Breast epithelium (tissue), 4 donors: ENCODE measurements at places on chromosomes 2 and 18. TPM values are rescaled to one million over a fixed set of nuclear protein-coding genes. Genes with fewer than 3 reads are reported as not detected.

DUSP2 gene
- 1.9 TPM for total RNA-seq

UGT1A10 gene
- not detected for total RNA-seq

ANKRD53 gene
- 4.9 TPM for total RNA-seq

SLC35F6 gene
- 32.8 TPM for total RNA-seq

SPATA3 gene
- total RNA-seq = not detected

ZNF804A gene
- total RNA-seq = 0.29 TPM

IL36G gene
- total RNA-seq = not detected

GRCh38 chr2:173402405-173402974 is 47.8 kb downstream of the CDCA7 start:
- H3K27ac ChIP-seq = no peak overlapping the region
- H3K4me1 ChIP-seq = no peaks in the 10 kb centered on the region

DNA sequence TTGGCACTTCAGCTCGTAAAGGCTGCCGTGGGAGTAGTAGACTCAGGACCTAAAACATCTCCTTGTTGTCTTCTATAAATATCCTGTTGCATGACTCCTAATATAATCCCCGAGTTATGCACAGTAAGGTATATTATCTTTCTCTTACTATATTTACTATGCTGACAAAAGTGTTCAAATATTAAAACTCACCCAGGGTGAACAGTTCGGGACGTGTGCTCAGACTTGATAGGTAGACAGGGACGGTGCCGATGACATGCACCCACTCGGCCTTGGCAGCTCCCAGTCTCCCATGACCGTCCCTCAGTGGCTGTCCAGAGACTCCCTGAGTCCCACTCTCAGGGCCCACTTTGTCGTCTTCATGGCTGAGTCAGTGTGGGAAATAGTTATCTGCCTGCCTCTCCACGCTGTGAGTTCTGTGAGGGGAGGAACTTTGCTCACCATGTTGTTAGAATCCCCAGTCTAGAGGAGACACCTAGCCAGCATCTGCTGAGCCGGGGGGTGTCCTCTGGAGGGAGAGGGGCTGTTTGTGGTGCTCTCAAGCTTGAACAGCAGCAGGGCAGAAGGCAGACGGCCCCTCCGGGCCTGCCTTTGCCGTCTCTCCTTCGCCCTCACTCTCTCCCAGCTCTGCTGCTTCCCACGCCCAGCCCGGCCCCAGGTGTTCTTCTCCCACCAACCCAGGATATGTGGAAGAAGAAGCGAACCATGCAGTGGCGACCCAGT is 75.0 kb downstream of the DGKD start:
- no peak overlapping the region for H3K4me3 ChIP-seq
- no peaks in the 10 kb centered on the region for H3K4me1 ChIP-seq
- DNase-seq = no peak
- no peaks in the 10 kb centered on the region for H3K36me3 ChIP-seq
- no peak overlapping the region for H3K27ac ChIP-seq
- H3K27me3 ChIP-seq = no peaks in the 10 kb centered on the region

GRCh38 chr2:220334210-220334609 is 706.8 kb downstream of the SLC4A3 start:
- no peaks in the 10 kb centered on the region for H3K36me3 ChIP-seq
- H3K27ac ChIP-seq = no peak overlapping the region
- H3K27me3 ChIP-seq = no peaks in the 10 kb centered on the region
- H3K4me1 ChIP-seq = no peaks in the 10 kb centered on the region
- no peak overlapping the region for H3K4me3 ChIP-seq
- peak; percentile 69 for DNase-seq

DNA sequence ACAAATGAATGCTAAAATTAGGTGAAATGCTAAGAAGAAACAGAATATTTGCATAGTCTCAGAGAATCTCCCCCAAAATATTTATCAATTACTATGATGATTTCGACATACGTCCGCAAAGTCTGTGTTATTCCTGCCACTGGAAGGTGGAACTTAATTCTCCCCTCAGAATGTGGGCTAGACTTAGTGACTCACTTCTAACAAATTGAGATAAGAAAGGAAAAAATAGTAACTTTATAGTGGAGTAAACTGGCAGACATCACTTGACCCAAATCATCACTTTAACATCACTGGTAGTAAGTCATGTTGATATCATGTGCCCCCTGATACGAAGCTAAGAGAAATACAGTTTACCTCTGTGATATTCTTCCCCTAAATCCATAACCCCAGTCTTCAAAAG is 23.5 kb downstream of the HADHB start:
- DNase-seq = no peak
- no peaks in the 10 kb centered on the region for H3K27me3 ChIP-seq
- H3K4me1 ChIP-seq = no peaks in the 10 kb centered on the region
- H3K36me3 ChIP-seq = no peaks in the 10 kb centered on the region
- H3K27ac ChIP-seq = no peak overlapping the region

- H3K4me3 ChIP-seq = no peak overlapping the region
- no peaks in the 10 kb centered on the region for H3K36me3 ChIP-seq
- DNase-seq = no peak
- no peak overlapping the region for H3K27ac ChIP-seq
- no peaks in the 10 kb centered on the region for H3K27me3 ChIP-seq
Measured at GRCh38 chr2:121771976-121772742, 16.7 kb downstream of the TSN start.

DNA sequence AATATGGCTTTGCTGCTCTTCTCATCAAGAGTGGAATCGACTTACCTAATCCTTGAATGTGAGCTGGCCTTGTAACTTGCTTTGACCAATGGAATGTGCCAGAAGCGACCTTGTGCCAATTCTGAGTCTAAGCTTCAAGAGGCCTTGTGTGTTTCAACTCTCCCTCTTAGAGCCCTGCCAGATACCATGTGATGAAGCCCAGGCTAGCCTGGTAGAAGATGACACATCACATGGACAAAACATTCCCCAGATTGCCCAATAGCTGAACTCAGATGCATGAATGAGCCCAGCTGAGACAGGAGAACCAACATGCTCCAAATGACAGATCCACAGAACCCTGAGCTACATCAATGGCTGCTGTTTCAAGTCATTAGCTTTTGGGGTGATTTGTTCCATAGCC is 4.2 kb upstream of the KLHL14 start:
- H3K27me3 ChIP-seq = peaks cover 4% of the 10 kb centered on the region
- no peak overlapping the region for H3K27ac ChIP-seq
- H3K4me1 ChIP-seq = no peaks in the 10 kb centered on the region
- no peaks in the 10 kb centered on the region for H3K36me3 ChIP-seq

GRCh38 chr2:215746887-215747615 is 266.3 kb downstream of the MREG start:
- H3K36me3 ChIP-seq = no peaks in the 10 kb centered on the region
- no peak overlapping the region for H3K27ac ChIP-seq
- DNase-seq = no peak
- H3K4me3 ChIP-seq = no peak overlapping the region

GRCh38 chr18:76972846-76973519 is 150.6 kb downstream of the ZNF236 start:
- no peak overlapping the region for H3K27ac ChIP-seq
- H3K36me3 ChIP-seq = no peaks in the 10 kb centered on the region
- H3K4me1 ChIP-seq = no peaks in the 10 kb centered on the region
- no peaks in the 10 kb centered on the region for H3K27me3 ChIP-seq
- no peak overlapping the region for H3K4me3 ChIP-seq

- no peak for DNase-seq
- H3K27ac ChIP-seq = no peak overlapping the region
- H3K4me1 ChIP-seq = no peaks in the 10 kb centered on the region
- no peaks in the 10 kb centered on the region for H3K36me3 ChIP-seq
- H3K4me3 ChIP-seq = no peak overlapping the region
- H3K27me3 ChIP-seq = no peaks in the 10 kb centered on the region
Measured at GRCh38 chr2:119579424-119580295, 35.4 kb downstream of the CFAP221 start.

- no peak overlapping the region for H3K4me3 ChIP-seq
- H3K27me3 ChIP-seq = no peaks in the 10 kb centered on the region
- no peak for DNase-seq
- peaks cover 8% of the 10 kb centered on the region for H3K4me1 ChIP-seq
Measured at GRCh38 chr2:45882707-45883602, 231.5 kb downstream of the PRKCE start.

DNA sequence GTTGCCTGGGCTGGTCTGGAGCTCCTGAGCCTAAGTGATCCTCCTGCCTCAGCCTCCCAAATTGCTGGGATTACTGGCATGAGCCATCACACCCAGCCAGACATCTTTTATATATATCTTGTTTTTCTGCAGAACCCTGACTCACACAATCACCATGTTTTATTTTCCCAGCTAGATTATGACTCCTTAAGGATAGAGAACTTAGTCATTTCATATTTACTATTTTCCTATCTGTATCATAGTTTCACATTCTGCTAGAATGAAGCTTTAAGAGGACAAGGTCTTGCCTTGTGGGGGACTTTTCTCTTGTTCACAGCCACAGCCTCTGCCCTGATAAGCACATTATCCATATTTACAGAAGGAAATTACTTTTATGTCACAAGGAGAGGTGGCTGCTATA is 73.9 kb downstream of the LBH start:
- no peaks in the 10 kb centered on the region for H3K27me3 ChIP-seq
- no peak overlapping the region for H3K27ac ChIP-seq
- no peaks in the 10 kb centered on the region for H3K36me3 ChIP-seq
- H3K4me3 ChIP-seq = no peak overlapping the region
- DNase-seq = no peak

DNA sequence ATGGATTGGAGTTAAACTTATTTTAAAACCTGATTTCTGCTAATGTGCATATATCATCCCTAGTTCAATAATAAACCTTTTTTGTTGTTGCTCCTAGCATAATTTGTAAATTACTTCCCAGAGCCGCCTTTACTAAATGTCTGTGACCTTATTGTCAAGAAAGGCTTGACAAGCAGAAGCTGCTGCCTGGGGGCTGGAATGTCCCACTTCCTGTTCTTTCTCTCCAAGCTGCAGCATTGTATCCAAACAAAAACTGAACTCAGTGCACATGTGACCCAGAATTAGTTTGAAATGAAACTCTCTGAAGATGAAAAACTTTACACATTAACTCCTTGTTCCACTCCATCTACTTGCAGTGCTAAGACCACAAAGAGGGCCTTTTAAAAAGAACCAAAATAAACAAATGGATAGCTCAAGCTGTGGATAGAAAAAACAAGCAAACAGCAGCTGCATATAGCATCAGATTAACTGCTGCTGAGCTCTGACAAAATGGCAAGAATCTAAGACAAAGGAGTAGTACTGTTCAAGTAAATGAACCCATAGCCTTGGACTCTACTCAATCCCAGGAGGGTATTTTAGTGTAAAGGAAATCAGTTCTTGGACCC is 99.8 kb upstream of the NEUROD1 start:
- no peaks in the 10 kb centered on the region for H3K4me1 ChIP-seq
- peak overlapping the region; percentile 37 for H3K27ac ChIP-seq
- H3K4me3 ChIP-seq = no peak overlapping the region
- peak; percentile 47 for DNase-seq

DNA sequence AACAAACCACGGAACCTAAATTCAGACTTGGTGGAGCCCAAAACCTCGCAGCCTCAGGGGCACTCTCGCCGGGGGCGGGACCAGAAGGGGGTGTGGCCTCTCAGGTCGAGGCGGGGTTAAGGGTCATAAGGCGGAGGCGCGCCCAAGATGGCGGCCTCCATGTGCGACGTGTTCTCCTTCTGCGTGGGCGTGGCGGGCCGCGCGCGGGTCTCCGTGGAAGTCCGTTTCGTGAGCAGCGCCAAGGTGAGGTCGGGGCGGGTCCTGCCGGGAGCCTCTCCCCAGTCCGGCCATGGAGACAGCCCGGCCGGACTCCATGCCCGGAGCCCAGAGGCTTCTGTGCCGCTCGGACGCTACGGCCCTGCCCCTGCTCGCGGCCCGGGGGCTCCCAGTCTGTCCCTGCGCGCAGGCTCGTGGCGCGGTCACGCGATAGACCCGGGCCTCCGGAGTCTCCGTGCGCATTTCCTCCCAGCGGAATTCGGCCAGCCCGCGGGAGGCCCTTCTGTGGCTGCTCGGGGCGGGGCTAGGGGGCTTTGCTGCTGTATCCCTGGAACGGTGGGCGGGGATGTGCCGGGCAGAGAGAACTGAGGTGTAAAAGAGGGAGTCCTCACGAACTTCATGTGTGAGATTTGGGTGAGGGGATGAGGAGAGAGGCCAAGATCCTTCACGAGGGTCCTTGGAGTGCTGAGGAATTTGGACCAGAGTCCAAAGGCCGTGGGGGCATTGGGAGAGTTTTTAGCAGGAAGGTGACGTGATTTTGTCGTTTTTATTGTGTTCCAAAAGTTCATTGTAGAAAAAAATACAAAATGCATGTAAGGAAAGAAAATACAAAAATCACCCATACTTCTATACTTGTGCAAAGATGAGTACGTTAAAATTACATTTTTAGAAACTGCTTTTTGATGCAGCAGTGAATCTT is at the start of gene SMYD5:
TSS of gene SMYD5 (plus strand) at position 126 of the 916 bp plus-strand sequence. CDS start at position 148, 22 bp downstream.
- H3K27ac ChIP-seq = peak within 1 kb of the TSS; percentile 84
- peak; percentile 67 for DNase-seq
- H3K4me3 ChIP-seq = peak within 1 kb of the TSS; percentile 92
- H3K36me3 ChIP-seq = no peaks in the 10 kb centered on the region
- no peaks in the 10 kb centered on the region for H3K4me1 ChIP-seq

- no peaks in the 10 kb centered on the region for H3K36me3 ChIP-seq
- H3K27me3 ChIP-seq = no peaks in the 10 kb centered on the region
- DNase-seq = no peak
- H3K4me3 ChIP-seq = no peak overlapping the region
- no peaks in the 10 kb centered on the region for H3K4me1 ChIP-seq
Measured at GRCh38 chr2:6926071-6926732, 9.0 kb downstream of the RNF144A start.

DNA sequence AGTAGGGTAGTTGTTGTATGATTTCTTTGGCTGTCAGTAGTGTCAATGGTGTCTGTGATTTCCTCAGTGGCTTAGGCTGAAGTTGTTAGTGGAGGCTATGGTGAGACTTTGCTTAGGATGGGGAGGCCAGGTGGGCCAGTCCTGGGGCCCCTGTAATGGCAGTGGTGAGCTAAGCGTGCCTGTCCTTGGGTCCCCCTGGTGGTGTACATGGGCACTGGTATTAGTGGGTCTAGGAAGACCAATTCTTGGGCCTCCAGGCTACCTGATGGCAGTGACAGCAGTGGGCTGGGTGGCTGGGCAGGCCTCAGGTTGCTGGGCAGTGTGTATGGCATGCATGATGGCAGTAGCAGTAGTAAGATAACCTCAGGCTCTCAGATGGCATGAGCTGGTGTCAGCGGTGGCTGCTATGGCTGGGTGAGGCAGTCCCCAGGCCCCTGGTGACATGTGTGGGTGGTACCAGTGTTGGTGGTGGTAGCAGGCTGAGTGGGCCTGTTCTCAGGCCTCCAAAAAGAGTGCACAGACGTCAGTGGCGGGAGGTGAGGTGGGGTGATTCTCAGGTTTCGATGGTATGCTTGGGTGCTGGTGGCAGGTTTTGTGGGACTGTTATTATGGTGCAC is 103.2 kb downstream of the KLHL14 start:
- no peak overlapping the region for H3K4me3 ChIP-seq
- DNase-seq = no peak
- H3K27ac ChIP-seq = no peak overlapping the region
- no peaks in the 10 kb centered on the region for H3K36me3 ChIP-seq
- no peaks in the 10 kb centered on the region for H3K27me3 ChIP-seq
- H3K4me1 ChIP-seq = no peaks in the 10 kb centered on the region
